CD4-positive, CD25-positive, alpha-beta regulatory T cell (primary cell): ENCODE measurements at places on chromosomes 3 and 15. TPM values are rescaled to one million over a fixed set of nuclear protein-coding genes. Genes with fewer than 3 reads are reported as not detected.

Gene MITF
- 0.44 TPM for total RNA-seq

DNA sequence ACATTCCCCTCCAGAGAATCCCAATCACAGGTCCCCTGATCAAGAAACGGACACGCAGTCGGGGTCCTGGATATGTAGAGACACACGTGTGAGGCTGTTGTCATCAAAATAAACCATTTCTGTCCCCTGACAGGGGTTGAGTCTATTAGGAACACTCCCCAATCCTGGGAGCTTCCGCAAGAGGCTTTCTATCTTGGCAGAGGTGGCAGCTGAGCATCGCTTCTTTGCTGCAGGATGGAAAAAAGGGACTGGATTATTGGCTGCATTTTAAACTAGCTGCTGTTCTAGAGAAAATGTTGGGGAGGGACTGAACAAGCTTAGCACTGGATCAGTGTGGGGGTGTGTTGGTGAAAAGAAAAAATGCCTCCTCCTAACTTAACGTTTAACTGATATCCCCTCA lies 2.5 kb upstream of the CNTN4 start:
- H3K4me1 ChIP-seq: no peaks in the 10 kb centered on the region
- H3K4me3 ChIP-seq: no peak overlapping the region
- H3K27me3 ChIP-seq: no peaks in the 10 kb centered on the region
- no peak overlapping the region for H3K27ac ChIP-seq

DNA sequence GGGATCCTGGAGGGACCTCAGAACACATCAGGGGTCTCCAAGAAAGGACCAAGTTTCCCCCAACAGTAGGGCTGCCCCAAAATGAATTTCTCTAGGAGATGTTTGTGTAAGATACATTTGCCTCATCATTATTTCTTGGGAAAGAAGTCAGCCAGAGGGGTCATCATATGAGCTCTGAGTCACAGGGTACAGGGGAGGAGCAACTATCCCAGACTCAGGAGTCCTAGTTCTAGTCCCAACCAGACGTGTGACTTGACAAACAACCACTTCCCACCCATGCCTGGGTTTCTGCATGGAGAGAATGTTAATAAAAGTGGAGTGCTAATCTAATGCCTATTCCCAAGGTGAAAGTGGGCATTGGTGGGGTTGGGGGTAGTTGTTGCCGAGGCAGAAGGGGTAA lies 144.1 kb downstream of the ALDH1A2 start:
- no peak overlapping the region for H3K4me3 ChIP-seq
- H3K27me3 ChIP-seq: peaks cover 5% of the 10 kb centered on the region
- no peak overlapping the region for H3K27ac ChIP-seq
- H3K36me3 ChIP-seq: no peaks in the 10 kb centered on the region

- H3K27me3 ChIP-seq: no peaks in the 10 kb centered on the region
- peaks cover 51% of the 10 kb centered on the region for H3K36me3 ChIP-seq
- H3K4me3 ChIP-seq: no peak overlapping the region
These were observed 55.4 kb downstream of the LRCH3 start for GRCh38 chr3:197846491-197846890.

GRCh38 chr3:168974617-168975403 lies 688.7 kb downstream of the MECOM start:
- no peaks in the 10 kb centered on the region for H3K4me1 ChIP-seq
- no peak overlapping the region for H3K27ac ChIP-seq
- no peak overlapping the region for H3K4me3 ChIP-seq
- H3K36me3 ChIP-seq: no peaks in the 10 kb centered on the region
- no peak for DNase-seq
